COLO829 (cell line): ENCODE measurements at places on chromosomes 7 and 10.

GRCh38 chr10:72252972-72253371 is 20.8 kb upstream of the DDIT4 start:
- no peak for DNase-seq

DNA sequence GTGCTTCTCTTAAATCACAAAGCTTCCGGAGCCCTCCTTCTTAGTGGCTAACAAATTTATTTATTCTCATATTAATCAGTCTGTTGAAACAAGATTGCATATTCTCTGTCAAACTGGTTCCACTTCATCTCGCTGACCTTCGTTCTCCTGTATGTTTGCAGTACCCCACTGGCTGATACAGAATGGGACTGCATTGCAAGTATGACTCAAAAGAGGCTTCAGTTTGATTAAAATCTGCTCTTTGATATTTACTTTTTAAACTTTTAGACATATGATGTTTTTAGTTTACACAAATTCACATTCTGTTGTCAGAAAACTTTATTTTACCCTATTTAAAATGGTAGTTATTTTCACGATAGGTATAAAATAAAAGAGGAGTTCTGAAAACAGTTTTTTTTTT is 14.3 kb upstream of the ARHGAP12 start:
- DNase-seq, result no peak

DNA sequence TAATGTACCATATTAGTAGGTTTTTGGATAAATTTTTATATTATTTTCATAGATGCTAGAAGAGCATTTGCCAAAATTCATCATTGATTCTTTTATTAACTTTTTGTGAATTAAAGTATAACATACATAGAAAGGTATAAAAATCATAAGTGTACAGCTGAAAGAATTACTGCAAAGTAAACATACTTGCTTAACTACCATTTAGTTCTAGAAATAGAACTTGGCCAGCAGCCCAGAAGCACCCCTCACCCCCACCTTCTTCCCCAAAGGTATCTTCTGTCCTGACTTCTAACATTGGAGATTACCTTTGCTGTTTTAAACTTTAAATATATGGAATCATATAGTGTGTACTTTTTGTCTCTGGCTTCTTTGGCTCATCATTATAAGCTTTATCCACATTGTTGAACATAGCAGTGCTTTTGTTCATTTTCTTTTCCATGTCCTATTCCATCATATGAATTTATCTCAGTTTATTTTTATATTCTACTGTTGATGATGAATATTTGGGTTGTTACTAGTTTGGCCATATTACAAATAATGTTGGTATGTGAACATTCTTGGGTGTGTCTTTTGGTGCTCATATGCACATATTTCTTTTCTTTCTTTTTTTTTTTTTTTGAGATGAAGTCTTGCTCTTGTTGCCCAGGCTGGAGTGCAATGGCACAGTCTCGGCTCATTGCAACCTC is 142.8 kb downstream of the ADK start:
- no peak for DNase-seq

GRCh38 chr7:96789914-96790313 is 80.3 kb upstream of the SEM1 start:
- no peak for DNase-seq

DNA sequence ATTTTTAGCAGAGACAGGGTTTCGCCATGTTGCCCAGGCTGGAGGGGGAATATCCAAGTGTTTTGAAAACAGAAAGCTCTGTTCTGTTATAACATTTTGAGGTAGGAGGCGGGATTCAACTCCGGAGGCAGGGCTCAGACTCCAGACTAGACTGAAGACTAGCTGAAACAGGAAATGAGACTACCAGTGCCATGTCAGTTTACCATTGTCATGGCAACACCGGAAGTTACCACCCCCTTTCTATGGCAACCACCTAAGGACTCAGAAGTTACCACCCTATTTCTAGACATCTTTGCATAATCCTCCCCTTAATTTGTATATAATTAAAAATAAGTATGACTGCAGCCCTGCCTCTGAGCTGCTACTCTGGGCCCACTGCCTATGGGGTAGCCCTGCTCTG is 1069.1 kb upstream of the AUTS2 start:
- peak; percentile 33 for DNase-seq

DNA sequence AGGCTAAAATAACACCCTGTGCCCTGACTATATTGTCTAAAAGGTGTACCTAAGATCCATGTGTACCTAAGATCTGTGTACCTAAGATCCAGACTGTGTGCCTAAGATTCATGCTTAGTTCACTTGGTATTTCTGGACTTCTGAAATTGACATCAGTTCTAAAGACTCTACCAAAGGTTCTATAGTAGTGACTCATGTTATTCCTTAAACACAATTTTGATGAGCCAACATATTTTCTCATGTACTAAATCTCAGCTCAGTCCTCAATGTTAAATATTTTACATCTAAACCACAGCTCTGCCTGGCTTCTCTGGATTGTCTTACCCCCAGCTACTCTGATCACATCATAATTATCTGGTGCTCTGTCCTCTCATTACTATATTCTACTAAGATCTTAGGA is 802.3 kb upstream of the SORCS1 start:
- DNase-seq, result no peak

- DNase-seq, result no peak
Measured at GRCh38 chr7:140262242-140262903, 85.6 kb upstream of the KDM7A start.

DNA sequence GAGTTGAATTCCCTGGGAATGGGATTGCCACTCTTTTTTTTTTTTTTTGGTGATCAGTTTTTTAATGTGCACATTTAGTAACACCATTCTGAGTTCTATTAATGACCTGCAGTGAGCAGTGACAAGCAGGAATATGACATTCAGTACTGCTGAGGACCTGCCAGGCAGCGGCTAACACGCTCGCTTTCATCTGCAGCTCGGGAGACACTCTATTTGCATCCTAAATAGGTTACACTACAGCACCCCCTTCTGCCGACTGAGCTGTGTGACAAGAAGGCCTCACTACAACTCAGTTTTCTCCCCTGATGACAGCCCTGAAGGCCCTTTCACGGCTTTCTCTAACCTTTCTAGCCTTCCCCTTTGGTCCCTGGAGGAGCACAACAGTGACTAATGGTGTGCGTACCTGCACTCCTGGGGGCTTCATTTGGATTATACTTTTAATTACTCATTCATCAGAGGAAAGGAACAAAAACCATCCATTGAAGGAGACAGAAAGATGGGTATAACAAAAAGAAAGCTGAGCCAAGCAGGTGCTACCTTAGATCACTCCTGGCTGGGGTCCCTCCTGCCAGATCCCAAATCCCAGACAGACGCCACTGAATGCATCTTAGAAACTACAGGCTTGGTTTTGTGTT is 872.4 kb downstream of the LRMDA start:
- peak; percentile 39 for DNase-seq

GRCh38 chr10:114537736-114538135 is 120.3 kb downstream of the ABLIM1 start:
- DNase-seq, result no peak

GRCh38 chr7:29854257-29854938 is 48.1 kb downstream of the WIPF3 start:
- no peak for DNase-seq

DNA sequence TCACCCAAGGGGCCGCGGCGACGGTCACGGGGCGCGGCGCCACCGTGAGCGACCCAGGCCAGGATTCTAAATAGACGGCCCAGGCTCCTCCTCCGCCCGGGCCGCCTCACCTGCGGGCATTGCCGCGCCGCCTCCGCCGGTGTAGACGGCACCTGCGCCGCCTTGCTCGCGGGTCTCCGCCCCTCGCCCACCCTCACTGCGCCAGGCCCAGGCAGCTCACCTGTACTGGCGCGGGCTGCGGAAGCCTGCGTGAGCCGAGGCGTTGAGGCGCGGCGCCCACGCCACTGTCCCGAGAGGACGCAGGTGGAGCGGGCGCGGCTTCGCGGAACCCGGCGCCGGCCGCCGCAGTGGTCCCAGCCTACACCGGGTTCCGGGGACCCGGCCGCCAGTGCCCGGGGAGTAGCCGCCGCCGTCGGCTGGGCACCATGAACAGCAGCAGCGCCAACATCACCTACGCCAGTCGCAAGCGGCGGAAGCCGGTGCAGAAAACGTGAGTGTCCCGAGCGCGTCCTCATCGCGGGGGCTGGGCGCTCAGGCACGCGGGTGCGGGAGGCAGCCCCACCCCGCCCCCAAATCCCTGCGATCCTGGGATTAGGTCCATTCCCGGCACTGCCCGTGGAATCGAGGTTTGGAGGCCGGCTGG is 509 bp downstream of the AHR start:
- no peak for DNase-seq

GRCh38 chr10:123146013-123146893 is 1.7 kb upstream of the HMX2 start:
- DNase-seq, result no peak

- DNase-seq, result no peak
Measured at GRCh38 chr7:86091369-86091768, 552.3 kb upstream of the GRM3 start.

DNA sequence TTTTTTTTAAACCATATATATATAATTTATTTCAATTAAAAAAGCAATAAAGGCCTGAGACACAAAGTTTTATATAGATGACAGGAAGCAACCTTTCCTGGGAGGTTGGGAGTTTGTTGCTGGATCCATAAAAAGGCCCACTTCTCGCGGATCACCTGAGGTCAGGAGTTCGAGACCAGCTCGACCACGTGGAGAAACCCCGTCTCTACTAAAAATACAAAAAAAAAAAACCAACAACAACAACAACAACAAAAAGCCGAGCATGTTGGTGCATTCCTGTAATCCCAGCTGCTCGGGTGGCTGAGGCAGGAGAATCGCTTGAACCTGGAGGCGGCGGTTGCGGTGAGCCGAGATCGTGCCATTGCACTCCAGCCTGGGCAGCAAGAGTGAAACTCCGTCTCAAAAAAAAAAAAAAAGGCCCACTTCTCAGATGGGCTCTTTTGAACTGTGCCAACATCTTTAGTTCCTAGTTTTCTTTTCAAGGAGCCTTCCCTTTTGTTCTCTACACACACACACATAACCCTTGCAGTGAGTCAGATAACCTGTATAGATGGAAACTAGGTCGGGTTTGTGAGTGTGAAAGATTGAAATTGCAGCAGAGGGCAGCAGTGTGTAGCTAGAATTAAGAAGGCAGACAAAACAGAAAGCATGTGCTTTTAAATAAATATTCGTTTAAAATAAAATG is 1.2 kb upstream of the SMNDC1 start:
- peak; percentile 48 for DNase-seq

DNA sequence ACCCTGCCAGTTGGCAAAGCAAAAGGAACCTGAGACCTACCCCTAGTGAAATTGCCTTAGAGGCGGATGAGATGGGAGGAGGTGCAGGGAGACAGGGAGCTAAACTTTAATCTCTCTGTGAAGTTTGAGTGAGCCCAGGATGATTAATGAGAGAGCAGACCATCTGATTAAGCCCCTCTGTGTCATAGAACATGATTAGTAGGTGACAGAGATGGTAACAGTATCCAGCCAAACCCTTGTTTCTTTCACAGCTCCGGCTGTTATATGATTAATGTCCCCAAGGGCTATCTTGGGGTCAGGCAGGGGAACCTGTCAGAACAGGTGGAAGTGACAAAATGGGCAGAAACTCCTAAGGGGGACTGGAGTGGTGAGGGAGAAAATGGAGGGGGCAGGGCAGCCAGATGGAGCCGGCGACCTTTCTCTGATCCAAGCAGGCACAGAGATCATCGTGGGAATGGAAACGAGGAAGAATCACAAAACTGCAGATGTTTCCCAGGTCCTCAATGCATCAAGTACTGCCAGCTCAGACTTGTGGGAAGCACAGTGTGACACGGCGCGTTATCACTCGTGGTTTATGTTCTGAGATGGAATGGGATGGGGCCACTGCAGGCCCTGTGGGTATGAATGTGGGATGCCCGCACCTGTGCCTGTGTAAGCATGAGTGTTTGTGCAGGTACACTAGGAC is 684.2 kb downstream of the LRMDA start:
- DNase-seq, result no peak

DNA sequence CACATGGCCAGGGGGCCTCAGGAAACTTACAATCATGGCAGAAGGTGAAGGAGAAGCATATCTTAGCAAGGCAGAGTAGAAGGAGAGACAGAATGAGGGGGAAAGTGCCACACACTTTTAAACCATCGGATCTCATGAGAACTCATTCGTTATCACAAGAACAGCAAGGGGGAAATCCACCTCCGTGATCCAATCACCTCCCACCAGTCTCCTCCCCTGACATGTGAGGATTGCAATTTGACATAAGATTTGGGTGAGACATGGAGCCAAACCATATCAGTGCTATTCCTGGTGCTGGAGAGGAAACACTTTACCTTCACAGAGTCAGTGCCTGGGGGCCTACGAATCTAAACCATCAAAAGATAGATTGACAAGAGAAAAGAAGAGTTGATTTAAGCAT is 61.8 kb downstream of the LGI1 start:
- no peak for DNase-seq

GRCh38 chr10:103476046-103476768 is 2.8 kb downstream of the CALHM3 start:
- DNase-seq, result no peak

GRCh38 chr10:77915319-77916105 is 11.0 kb downstream of the DLG5 start:
- no peak for DNase-seq

- DNase-seq, result no peak
Measured at GRCh38 chr7:148330822-148331221, 259.7 kb upstream of the C7orf33 start.

DNA sequence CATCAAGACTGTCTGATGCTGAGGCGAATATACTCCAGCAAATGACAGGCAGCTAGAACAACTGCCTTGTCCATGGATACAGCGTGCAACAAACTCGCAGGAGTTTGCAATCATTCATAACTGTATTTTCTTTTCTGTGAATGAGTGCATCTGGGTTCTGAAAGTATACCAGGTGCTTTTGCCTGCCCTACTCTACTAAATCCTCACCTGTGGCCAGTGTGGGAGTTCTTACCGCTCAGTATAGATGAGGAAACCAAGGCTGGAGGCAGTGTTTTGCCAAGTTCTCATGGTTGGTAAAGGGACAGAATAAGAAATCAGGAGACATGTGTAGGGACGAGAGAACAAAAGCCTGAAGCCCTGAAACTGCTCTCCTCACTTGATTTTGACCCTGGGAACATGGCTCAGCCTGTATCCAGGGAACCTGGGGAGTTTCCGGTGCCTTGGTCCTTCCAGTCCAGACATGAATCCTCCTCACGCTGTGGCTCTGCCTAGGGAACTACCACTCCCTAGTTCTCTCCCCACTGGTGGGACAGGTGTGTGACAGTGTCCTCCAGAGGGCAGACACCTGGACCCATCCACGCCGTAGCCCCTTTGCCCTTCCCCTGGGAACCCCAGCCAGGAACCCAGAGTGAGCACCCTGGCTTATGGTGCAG is 142.0 kb downstream of the CDH23 start:
- no peak for DNase-seq

DNA sequence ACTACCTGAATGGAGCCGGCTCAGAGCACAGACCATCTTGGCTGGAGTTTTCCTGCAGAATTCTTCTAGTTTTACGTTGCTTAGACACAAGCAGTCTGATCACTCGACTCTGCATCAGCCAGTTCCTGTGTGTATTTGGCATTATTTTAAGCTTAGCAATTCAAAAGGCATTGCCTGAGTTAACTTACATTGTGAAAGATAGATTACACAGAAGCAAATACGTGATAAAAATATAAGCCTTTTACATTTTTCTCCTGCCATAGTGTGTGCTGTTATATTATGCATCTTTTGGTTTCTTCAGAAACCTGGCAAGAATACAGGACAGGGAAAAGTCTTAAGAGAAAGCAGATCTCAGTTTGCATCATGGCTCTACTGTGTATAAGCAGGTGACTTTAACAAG is 98.1 kb downstream of the LRRC4 start:
- no peak for DNase-seq
